ENCODE measurements at places on chromosomes 3 and 15.

- peak; percentile 96 for DNase-seq
Measured at GRCh38 chr3:112681822-112682325, 40.9 kb upstream of the CCDC80 start.

DNA sequence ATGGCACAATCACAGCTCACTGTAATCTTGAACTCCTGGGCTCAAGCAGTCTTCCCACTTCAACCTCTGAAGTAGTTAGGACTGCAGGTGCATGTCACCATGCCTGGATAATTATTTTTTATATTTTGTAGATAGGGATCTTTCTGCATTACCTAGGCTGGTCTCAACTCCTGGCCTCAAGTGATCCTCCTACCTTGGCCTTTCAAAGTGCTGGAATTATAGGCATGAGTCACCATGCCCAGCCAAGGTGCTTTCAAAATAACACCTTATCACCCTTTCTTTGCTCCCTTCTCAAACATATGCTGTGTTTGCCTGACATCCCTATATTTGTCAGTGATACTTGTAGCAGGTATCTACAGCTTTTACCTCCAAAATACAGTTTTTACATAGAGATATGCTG lies 242.0 kb upstream of the ARRDC4 start:
- DNase-seq = no peak

DNA sequence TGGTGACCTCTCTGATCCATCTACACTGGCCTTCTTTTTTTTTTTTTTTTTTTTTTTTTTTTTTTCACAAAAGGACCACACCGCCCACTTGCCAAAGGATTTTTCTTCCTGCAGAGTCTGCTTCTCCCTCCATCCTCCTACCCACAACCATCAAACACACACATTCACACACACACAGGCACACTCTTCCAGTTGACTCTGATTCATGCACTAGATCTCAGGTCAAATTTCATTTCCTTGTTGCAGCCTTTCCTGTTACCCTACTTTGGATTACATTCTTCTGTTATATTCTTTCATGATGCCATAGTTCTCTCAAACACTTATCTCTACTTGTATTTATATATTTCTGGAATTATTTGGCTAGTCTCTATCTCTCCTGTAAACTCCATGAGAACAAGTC lies 133.9 kb downstream of the STAC start:
- no peak for DNase-seq

GRCh38 chr3:37054370-37054769 lies 61.1 kb downstream of the MLH1 start:
- DNase-seq = peak; percentile 11

DNA sequence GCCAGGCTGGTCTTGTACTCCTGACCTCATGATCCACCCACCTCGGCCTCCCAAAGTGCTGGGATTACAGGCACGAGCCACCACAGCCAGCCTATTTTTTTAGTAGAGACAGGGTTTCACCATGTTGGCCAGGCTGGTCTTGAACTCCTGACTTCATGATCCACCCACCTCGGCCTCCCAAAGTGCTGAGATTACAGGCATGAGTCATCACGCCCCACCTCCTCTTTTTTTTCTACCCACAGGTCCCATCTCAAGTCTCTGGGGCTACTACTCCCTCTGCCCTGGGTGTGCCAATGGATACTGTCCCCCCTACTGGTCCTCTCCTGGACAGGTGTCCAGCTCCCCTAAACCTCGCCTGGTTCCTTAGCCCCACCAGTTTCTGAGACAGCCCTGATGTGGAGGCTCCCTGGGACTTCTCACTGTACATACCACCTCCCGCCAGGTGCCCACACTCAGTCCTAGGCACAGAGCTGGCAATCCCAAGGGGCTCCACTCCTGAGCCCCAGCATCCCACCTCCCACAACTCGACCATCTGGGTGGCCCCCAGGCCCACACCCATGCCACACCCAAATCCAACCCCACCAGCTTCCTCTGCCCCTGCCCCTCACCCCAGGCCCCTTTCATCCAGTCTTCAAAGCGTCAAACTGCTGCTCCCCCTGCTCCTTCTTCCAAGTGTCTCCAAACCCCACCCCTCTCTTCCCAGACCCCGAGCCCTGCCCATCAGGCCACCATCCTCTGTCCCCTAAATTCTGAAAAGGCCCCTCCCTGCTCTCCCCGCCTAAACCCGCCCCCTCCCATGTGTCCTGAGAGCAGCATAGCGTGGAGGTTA lies 13.1 kb upstream of the CYP11A1 start:
- DNase-seq = no peak

GRCh38 chr3:118088696-118089095 lies 946.0 kb downstream of the IGSF11 start:
- no peak for DNase-seq

DNA sequence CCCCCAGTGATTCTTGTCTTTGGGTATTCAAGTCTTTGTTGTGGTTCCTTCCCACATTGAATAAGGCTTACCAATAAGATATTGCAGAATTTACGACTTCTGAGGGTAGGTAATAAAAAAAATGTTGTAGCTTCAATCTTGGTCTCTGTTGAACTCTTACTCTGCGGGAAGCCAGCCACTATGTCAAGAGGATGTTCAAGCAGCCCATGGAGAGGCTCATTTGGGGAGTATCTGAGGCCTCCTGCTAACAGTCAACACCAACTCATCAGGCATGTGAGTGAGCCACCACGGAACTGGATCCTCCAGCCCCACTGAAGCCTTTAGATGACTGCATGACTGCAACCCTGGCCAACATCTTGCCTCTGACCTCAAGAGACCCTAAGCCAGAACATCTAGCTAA lies 3.2 kb upstream of the TBC1D23 start:
- peak; percentile 70 for DNase-seq

All from fibroblast of skin of left biceps (primary cell).